ENCODE measurements at places on chromosomes 6 and 20.

GRCh38 chr6:158529629-158530028 is 30.3 kb upstream of the TMEM181 start:
- no peak for DNase-seq
- H3K4me3 ChIP-seq = no peak overlapping the region
- no peaks in the 10 kb centered on the region for H3K4me1 ChIP-seq
- H3K27me3 ChIP-seq = no peaks in the 10 kb centered on the region

DNA sequence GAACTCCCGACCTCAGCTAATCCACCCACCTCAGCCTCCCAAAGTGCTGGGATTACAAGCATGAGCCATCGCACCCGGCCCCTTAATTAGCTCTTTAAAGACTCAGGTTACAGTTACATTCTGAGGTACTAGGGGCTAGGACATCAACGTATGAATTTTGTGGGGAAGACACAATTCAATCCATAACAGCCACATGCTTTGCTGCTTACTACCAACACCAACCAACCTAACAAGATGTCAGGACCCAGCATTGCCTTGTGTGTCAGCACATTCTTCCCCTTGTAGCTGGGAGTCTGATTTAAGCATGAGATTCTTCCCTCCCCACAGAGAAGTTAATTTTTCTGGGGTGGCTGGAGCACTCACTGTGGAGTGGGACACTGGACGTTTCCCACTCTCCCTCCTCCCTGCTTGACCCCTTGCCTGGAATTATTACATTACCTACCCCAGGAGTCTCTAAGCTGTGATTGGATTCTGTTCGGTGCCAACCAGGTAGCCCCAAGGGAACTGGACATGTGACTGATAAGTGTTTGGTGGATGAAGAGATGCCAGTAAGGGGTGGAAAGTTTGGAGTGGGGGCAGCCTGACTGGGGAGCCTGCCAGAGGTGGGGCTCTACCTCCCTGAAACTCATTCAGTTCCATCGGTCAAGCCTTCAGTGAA is 5.6 kb upstream of the PXMP4 start:
- H3K4me1 ChIP-seq = no peaks in the 10 kb centered on the region
- DNase-seq = no peak
- no peaks in the 10 kb centered on the region for H3K27me3 ChIP-seq
- H3K4me3 ChIP-seq = no peak overlapping the region

GRCh38 chr6:6235786-6236185 is 84.7 kb downstream of the F13A1 start:
- no peak overlapping the region for H3K27ac ChIP-seq
- H3K4me3 ChIP-seq = no peak overlapping the region
- no peaks in the 10 kb centered on the region for H3K4me1 ChIP-seq
- peaks cover 93% of the 10 kb centered on the region for H3K27me3 ChIP-seq

DNA sequence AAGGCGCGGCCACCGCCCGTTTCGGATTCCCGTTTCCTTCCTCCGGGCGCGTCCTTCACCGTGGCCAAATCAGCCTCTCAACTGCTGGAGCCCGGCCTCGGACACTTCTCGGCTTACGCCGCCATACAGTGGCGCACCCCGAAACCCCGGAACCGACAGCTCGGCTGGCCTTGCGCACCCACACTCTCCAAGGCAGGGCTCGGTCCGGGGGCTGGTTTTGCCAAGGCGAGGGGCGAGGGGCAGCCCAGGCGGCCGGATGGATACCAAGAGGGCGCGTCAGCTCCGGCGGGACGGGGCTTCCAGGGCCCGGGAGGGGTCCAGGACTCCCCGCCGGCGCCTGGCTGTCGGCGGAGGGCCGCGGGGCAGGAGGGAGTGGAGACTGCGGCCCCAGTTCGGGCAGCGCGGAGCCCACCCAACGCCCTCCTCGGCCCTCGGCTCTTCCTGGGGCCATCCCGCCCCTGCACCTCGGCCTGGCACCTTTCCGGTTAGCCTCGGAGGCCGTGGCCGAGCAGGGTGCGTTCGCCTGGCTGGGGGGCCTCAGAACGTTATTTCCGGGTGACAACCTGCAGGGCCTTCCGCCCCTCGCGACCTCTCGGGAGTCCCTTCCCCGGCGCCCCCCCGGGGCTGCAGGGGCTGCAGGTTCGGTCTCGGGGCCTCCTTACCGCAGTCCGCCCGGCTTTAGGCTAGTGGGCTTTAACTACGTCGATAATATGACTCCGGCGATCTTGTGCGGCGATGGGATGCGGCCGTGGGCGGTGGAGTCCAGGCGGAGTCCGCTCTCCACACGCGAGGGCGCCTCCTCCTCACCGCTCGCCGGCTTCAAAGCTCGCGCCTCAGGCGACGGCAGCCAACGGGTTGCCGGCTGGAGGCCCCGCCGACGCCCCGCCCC is 697 bp upstream of the CEP43 start:
- H3K27me3 ChIP-seq = no peaks in the 10 kb centered on the region
- H3K36me3 ChIP-seq = no peaks in the 10 kb centered on the region
- peak overlapping the region; percentile 77 for H3K27ac ChIP-seq
- peaks cover 30% of the 10 kb centered on the region for H3K4me1 ChIP-seq

- H3K27ac ChIP-seq = no peak overlapping the region
- H3K4me3 ChIP-seq = no peak overlapping the region
- no peaks in the 10 kb centered on the region for H3K4me1 ChIP-seq
These were observed 330.9 kb upstream of the CDH4 start for GRCh38 chr20:60921022-60921622.

DNA sequence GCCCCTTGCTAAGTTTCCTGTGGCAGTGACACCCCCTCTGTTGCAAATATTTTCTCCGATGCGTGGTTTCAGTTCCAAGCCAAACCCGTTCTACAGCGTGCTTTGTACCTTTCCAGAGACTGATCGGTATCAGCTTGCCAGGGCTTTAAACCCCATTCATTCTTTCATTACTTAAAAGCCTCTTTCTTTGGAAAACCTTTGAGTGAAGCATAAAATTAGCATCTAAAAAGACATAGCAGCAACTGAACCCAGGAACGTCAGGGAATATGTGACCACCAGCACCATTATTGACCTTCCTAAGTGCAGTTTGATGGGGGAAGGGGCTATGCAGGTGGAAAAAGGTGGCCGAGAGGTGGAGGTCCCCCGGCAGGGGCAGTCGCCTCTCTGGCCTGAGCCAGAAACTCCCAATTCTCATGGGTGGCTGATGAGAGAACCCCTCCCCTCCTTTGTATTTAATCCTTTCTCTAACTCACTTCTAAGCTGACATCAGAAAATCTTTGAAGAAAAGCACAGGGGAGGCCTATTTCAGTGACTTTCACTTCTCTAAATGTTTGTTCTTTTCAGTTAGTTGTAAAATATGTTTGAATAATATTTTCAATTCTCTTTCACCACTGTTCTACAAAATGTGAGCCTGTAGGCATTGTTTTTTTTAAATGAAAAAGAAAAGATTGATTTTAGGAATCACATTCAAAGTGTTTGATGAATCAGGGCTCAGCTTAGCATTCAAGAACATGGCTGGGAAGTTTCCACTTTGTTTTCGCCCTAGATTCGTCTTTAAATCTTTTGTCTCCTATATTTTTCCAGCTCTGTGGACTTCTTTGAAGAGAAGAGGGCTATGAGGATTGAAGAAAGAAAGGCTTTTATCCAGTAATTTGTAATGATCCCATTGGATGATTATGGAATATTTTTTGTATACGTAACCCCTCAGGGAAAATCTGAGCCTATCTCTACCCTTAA is 89.2 kb downstream of the RSPH3 start:
- no peaks in the 10 kb centered on the region for H3K4me1 ChIP-seq
- H3K36me3 ChIP-seq = no peaks in the 10 kb centered on the region
- H3K27me3 ChIP-seq = no peaks in the 10 kb centered on the region
- no peak for DNase-seq
- H3K4me3 ChIP-seq = no peak overlapping the region

DNA sequence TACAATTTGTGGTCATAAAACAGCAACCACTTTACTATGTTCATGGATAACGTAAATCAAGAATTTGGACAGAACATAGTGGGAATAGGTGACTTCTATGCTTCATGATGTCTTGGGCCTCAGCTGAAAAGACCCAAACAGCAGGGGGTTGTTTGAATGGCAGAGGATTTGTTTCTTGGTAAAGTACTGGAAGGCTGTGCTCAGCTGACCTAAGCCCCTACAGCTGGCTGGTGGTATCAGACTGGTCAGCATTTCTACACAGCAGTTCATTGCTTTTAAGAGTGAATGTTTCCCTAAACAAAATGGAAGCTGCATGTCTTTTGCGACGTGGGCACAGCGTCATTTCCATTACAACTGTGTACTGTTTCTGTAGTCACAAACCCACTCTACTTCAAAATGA is 148.5 kb upstream of the DEFB112 start:
- H3K4me1 ChIP-seq = no peaks in the 10 kb centered on the region
- peaks cover 19% of the 10 kb centered on the region for H3K27me3 ChIP-seq
- H3K27ac ChIP-seq = no peak overlapping the region

- H3K4me3 ChIP-seq = no peak overlapping the region
- H3K4me1 ChIP-seq = no peaks in the 10 kb centered on the region
- H3K27me3 ChIP-seq = peaks cover 68% of the 10 kb centered on the region
- H3K36me3 ChIP-seq = no peaks in the 10 kb centered on the region
- DNase-seq = no peak
These were observed 198.6 kb upstream of the CDH4 start for GRCh38 chr20:61053487-61053886.

- peaks cover 4% of the 10 kb centered on the region for H3K36me3 ChIP-seq
- no peak for DNase-seq
- H3K27ac ChIP-seq = no peak overlapping the region
- no peaks in the 10 kb centered on the region for H3K4me1 ChIP-seq
These were observed 18.6 kb upstream of the ZFAND3 start for GRCh38 chr6:37800703-37801604.

- DNase-seq = no peak
- H3K4me1 ChIP-seq = no peaks in the 10 kb centered on the region
- H3K36me3 ChIP-seq = no peaks in the 10 kb centered on the region
- H3K27me3 ChIP-seq = peaks cover 10% of the 10 kb centered on the region
These were observed 10.5 kb downstream of the NKX2-2 start for GRCh38 chr20:21503345-21503744.
